ENCODE measurements at places on chromosomes 3 and 15.
A peak's percentile ranks its signal among the peaks of the same experiment; 100 is the strongest.

- DNase-seq, result peak; percentile 33
Measured at GRCh38 chr3:71681224-71681668, 44.0 kb downstream of the EIF4E3 start.

GRCh38 chr15:45389351-45389750 is 11.0 kb upstream of the GATM start:
- DNase-seq, result no peak

DNA sequence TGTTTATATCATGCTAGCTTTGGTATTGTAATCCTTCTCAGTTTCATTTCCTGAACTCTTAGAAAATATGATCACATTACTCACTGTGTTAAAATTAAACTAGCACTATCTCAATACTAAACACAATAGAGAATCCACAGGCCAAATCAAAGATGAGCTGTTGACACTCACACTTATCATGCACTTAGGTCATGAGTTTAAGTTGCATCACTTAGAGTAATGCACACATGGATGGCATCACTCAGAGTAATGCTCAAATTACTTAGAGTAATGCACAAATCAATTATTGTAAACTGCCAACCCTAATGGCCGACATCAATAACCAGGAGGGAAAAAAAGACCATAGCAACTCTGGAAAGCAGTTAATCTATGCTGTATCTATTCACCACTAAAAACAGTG is 40.0 kb upstream of the MCF2L2 start:
- DNase-seq, result no peak

DNA sequence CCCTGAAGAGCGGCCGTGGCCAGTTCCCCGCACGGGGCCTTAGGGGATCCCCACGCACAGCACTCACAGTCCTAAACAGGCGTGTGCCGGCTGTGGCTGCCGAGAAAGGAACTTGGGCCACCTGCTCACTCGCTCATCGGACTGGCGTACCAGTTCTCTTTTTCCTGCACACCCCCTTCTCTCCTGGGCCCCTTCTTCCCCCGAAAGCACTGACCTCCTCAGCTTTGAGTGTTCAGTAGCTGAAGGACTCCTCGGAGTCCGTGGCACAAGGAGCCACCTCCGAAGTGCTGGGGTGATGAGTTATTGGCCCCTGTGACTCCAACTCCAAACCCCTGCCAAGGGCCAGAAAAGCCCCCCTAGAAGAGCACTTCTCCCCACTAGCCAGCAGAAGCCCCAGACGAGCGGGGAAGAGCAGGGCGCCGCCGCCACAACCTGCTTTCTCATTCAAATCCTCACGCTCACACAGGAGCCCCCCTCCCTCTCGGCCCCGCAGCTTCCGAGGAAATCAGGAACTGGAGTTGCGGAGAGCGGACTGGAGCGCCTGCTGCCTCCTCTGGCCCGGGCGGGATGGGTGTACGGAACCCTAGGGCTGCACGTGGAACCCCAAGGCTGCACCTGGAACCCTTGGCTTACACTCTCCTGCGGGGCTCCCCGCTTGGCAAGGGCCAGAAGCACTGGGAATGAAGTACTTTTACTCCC is at the start of gene PLCH1:
PLCH1 (minus strand) TSS at position 446 of the 699 bp plus-strand sequence. CDS start 40,847 bp downstream, outside the sequence.
- DNase-seq, result peak; percentile 81

GRCh38 chr3:18766974-18767373 is 341.8 kb upstream of the SATB1 start:
- no peak for DNase-seq

DNA sequence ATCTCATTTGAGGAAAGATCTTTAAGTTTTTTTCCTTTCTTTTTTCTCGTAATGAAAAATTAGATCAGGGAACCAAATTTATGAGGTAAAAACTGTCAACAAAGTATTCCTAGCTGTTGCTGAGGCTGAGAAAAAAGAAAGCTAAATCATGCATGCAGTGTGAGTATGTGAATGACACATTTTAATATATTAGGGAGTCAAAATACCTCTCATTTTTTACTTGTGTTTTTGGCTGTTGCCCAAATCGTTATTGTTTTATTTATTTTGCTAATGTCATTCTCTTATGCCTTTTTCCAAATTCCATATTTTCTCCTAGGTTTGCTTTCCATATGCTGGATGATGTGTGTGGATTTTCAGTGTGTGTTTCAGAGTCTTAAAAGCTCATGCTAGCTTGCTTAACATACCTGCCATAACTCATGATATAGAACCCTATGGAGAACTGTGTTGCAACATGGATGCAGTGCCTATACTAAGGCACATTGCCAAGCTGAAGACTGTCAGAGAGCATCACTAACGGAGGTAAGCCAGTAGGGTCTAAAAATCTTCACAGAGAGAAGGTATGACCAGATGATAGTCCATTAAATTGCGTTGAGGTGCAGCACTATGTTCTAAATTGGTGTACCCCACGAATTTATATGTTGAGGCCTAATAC is 629.5 kb upstream of the KCNMB2 start:
- DNase-seq, result no peak

- no peak for DNase-seq
Measured at GRCh38 chr3:193842029-193842798, 249.2 kb downstream of the OPA1 start.

GRCh38 chr15:96324940-96325540 is 5.5 kb upstream of the NR2F2 start:
- DNase-seq, result no peak
